A549 treated with CpdA at 1 μM for 4 hours (cell line): ENCODE measurements at places on chromosomes 5 and 9. TPM values are rescaled to one million over a fixed set of nuclear protein-coding genes. Genes with fewer than 3 reads are reported as not detected.

Gene TENT4A
- 20.6 to 23.9 TPM (median 23.3 TPM) in 5 replicates for total RNA-seq

Gene ATOSB
- 6.5 to 10.7 TPM (median 9.3 TPM) in 5 replicates for total RNA-seq

Gene GADD45G
- 0.16 to 0.40 TPM (median 0.35 TPM) in 4 of 5 replicates, not detected in the other for total RNA-seq

Gene TERT
- 2.2 to 3.5 TPM (median 2.9 TPM) in 5 replicates for total RNA-seq

Gene PCDHGC4
- total RNA-seq: 0.02 to 0.15 TPM (median 0.05 TPM) in 3 of 5 replicates, not detected in the others

Gene OTP
- total RNA-seq: 0.06 to 0.14 TPM (median 0.10 TPM) in 4 of 5 replicates, not detected in the other

Gene TLX3
- total RNA-seq: not detected in 5 replicates

Gene MYORG
- total RNA-seq: 3.1 to 4.2 TPM (median 3.9 TPM) in 5 replicates

Gene EFNA5
- total RNA-seq: 15.0 to 20.9 TPM (median 19.2 TPM) in 5 replicates

Gene PITX1
- total RNA-seq: 19.3 to 35.2 TPM (median 34.6 TPM) in 5 replicates

Gene SLC6A3
- 0.05 to 0.14 TPM (median 0.08 TPM) in 5 replicates for total RNA-seq

Gene PCDHGC5
- total RNA-seq: 0.05 TPM in 1 of 5 replicates, not detected in the others

Gene EDIL3
- total RNA-seq: 0.15 to 0.31 TPM (median 0.18 TPM) in 5 replicates

Gene FAXDC2
- 0.02 to 0.33 TPM (median 0.10 TPM) in 5 replicates for total RNA-seq

Gene RNF38
- 6.8 to 9.5 TPM (median 8.5 TPM) in 5 replicates for total RNA-seq

Gene CAMK2A
- total RNA-seq: 0.87 to 1.4 TPM (median 1.1 TPM) in 5 replicates

Gene ARL14EPL
- total RNA-seq: 0.07 to 0.69 TPM (median 0.39 TPM) in 5 replicates

Gene IL17B
- total RNA-seq: 0.29 TPM in 1 of 5 replicates, not detected in the others

Gene NACC2
- total RNA-seq: 21.9 to 30.8 TPM (median 28.7 TPM) in 5 replicates

Gene PSD2
- total RNA-seq: 0.03 to 0.06 TPM (median 0.03 TPM) in 4 of 5 replicates, not detected in the other

Gene FOXD4L4
- 0.08 TPM in 2 of 5 replicates, not detected in the others for total RNA-seq

Gene SYK
- 0.05 to 0.09 TPM in 2 of 5 replicates, not detected in the others for total RNA-seq

Gene CTNNAL1
- total RNA-seq: 51.7 to 58.9 TPM (median 54.6 TPM) in 5 replicates

Gene SV2C
- not detected in 5 replicates for total RNA-seq

Gene LCN1
- total RNA-seq: not detected in 5 replicates

Gene OCLN
- 10.4 to 17.4 TPM (median 11.9 TPM) in 5 replicates for total RNA-seq

Gene FRMD3
- total RNA-seq: 1.5 to 2.7 TPM (median 1.9 TPM) in 5 replicates

Gene SEMA4D
- total RNA-seq: 4.3 to 6.3 TPM (median 5.2 TPM) in 5 replicates
